ENCODE measurements at places on chromosomes 6 and 20.

GRCh38 chr20:63977739-63978276, 1.6 kb downstream of the SAMD10 start:
- peak; percentile 87 for DNase-seq

DNA sequence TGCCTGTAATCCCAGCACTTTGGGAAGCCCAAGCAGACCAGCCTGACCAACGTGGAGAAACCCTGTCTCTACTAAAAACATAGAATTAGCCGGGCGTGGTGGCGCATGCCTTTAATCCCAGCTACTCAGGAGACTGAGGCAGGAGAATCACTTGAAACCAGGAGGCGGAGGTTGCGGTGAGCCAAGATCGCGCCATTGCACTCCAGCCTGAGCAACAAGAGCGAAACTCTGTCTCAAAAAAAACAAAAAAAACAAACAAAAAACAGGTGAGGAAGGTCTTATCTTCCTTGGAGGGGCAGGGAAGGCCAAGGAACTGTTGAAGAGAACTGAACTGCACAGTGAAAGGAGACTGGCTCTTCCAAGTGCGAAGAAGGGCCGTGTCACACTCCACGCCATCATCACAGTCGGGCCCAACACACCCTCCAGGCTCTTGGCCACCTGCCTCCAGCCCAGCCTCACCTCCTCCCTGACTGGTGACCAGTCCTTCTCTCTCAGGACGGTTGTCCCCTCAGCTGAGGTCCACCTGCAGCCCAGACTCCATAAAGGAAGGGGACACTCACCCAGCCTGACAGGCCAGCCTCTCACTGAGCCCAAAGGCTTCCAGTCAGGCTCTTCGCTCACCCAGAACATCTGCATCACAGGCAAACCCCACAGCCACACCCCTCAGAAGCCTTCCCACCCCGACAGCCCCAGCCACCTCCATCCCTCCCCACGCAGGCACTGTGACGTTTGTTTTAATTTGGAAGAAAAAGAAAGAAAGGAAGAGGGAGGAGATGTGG, 4.1 kb downstream of the ZC3H12D start:
- DNase-seq = peak; percentile 50

DNA sequence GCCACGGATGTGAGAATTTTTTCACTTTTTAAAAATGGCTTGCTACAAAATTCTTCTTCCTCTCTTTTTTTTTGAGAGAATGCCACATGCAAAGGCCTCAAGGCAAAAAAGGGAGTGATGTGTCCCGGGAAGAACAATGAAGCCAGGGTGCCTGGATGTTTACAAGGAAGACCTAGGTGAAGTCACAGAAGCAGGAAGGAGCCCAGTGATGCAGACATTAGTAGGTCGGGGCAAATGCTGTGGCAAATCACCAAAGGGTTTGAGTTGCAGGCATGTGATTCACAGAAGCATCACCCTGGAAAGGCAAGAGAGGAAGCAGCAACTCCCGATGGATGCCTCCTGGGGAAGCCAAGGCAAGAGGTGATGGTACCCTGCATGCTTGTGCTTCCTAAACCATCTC, 46.8 kb downstream of the FARS2 start:
- DNase-seq = no peak

DNA sequence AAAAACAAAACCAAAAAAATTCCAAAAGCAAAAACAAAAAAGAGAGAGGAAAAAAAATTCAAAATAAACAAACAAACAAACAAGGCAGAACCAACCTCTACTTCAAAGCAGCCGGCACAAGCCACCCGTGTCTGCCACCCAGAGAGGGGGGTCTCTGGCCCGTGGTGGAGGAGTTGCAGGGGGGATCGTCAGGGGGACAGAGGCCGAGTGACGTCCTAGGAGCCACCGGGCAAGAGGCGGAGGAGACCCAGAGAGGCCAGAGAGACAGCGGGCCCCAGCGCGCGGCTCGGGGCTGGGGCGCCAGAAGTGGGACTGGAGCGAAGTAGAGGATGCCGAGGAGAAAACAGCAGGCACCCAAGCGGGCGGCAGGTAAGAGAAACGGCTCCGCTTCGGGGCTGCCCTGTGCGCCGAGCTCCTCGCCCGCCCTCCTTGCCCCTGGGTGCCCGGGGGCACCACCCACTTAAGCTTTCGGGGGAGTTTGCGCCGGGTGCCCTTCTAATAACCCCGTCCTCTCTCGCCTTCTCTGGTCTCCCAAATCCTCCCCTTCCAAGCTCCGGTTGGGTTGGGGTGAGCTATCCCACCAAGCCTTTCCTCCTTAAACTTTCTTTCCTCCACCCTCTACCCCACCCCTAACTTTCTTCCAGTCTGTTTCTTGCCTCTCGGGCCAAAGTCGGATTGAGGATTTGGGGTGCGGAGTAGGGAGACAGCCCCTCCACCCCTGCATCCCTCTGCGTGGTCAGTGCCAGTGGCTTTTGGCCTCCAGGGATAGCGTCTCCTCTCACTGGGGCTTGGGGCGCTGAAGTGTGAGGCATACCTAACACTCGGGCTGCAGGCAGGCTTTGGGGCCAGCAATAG, 1.0 kb downstream of the TSHZ2 start:
- peak; percentile 37 for DNase-seq

DNA sequence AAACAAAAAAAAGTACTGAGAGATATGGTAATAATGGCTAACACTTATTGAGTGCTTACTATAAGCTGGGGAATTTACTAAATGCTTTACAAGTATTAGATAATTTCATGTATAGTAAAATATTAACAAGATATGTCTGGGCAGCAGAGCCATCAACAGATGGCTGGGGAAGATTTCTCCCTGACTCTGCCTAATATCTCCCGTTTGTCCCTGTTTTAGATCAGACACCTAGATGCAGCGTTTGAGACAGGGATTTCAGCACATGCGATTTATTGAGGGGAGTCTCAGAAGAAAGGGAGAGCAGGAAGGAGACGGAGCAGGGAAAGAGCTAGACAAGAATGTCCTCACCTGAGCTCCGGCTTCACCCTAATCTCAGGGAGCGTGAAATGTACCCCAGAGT, 36.9 kb upstream of the ADGRF1 start:
- DNase-seq = no peak

GRCh38 chr20:11451793-11452291, 465.9 kb upstream of the BTBD3 start:
- DNase-seq = no peak

- DNase-seq = no peak
Observed at GRCh38 chr6:133787859-133788505, 100.9 kb upstream of the TCF21 start.

DNA sequence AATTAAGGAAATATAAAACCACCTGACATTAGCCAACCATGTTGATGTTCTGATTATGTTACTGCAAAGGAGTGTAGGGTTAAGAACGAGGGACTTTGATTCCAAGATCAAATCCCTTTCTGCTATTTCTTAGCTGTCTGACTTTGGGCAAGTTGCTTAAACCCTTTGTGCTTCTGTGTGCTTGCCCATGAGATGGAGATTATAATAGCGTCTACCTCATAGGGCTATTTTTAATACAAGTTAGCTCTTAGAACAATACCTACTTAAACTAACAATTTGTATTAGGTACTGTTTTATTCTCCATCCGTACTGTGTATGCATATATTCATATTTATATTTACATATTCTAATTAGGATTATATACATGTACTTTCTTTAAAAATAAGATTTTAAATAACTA, 263.8 kb downstream of the ESR1 start:
- DNase-seq = no peak

DNA sequence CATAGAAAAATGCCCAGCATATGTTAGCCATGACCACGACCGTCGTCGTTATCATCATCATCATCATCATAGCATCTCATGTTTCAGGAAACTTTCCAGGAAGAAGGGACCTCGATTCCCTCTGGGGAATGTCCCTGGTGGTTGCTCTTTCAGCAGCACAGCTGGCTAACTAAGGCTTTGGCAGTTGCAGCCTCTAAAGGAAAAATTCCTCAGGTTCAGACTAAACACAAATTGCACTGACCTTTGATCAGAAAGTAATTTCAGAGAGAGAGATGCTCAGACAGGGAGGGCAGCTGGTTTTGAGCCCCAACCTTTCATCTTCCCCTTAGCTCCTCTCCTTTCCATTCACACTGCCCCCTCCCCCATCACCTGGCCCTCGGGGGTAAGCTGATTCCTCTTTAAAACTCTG, 5.6 kb upstream of the CFB start:
- no peak for DNase-seq

GRCh38 chr6:105330364-105330763, 72.5 kb downstream of the PREP start:
- no peak for DNase-seq

GRCh38 chr20:24446811-24447210, 22.6 kb upstream of the SYNDIG1 start:
- DNase-seq = no peak

GRCh38 chr6:136952714-136953260, 30.7 kb downstream of the SLC35D3 start:
- DNase-seq = no peak

DNA sequence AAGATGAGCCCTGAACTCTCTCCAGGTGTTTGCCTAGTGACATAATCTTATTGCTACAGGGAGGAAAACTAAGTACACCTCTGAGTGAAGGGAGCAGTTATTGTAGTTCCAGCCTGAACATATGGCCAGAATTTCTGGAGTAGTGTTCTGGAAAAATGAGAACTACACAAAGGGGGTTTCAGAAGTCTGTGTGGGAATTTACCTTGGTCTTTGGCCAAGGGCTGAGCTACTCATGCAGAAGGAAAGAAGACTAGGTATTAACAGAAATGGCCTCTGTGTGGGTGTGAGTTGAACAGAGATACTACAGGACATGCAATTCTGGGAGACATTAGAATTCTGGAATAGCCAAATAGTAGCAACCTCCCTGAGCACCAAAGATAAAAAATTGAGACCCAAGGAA, 1009.7 kb upstream of the GJE1 start:
- no peak for DNase-seq

DNA sequence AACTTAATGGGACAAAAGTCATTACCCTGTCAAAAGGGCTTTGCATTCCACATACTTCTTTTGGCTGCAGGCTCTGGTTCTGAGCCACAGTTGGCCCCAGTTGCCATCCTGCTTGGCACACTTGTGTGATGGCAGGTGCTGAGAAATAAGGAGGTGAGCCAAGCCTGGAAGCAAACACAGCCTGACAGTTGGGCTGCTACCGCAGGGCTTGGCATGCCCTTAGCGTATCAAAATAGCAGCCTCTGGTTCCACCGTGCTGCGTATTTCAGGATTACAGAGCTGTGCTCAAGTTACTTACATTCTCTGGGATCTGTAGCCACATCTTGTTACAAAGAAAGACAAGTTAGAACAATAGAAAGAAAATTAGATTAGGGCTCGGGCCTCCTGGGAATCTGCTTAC, 11.1 kb downstream of the MTHFD1L start:
- DNase-seq = no peak

DNA sequence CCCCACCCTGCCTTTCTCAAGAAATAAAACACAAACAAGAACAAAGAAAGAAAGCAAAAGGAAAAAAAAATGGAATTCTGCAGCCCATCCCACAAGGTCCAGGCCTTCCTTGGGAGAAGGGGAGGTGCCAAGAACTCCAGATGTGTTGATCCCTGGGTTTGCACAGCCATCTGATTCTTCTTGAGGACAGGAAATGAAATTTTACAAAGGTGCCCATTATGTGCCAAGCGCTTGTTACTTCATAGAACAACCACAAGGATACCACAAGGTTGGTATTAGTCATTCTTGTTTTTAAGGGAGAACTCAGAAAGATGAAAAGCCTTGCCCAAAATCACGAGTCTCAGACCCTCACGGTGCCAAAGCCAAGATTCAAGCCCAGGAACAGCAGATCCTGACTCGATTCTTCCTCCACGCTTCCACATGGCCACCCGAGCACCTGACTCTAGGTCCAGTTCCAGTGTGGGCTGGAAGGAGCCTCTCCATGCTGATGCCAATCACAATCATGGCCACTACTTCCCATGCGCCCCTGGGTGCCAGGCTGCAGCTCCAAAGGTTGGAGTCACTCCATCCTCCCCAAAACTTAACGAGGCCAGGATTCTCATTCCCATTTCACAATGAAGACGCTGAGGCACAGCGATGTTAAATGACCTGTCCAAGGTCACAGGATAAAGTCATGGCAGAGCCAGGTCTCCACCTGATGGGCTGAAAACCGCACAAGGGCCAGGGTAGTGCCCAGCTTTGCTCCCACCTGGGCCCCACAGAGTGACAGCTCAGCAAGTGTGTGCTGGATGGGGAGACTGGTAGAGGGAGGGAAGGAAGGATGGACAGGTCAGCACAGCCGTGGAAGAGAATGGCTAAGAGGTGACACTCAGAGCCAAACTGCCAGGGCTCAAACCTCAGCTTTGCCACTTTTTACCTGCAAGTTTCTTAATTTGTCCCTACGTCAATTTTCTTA, 66.7 kb upstream of the TOP1 start:
- peak; percentile 61 for DNase-seq

DNA sequence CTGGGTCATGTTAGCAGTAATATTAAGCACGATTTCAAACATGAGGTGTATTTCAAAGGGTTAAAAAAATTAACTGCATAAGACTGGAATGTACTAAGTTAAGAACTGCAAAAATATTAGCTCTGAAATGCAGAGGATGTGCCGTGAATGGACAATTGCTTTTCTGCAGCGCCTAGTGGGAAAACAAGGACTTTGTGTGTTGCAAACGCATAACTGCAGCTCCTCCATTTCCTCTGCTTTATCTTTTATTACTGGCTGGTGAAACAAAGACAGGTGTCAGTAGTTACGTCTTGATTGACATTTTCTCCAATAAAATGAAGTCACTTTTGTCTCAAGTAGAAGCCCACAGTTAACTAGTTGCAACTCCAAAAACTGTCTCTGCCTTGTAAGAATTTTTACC, 1.7 kb downstream of the PDE7B start:
- DNase-seq = no peak

GRCh38 chr6:129507846-129508245, 202.1 kb downstream of the ARHGAP18 start:
- no peak for DNase-seq

DNA sequence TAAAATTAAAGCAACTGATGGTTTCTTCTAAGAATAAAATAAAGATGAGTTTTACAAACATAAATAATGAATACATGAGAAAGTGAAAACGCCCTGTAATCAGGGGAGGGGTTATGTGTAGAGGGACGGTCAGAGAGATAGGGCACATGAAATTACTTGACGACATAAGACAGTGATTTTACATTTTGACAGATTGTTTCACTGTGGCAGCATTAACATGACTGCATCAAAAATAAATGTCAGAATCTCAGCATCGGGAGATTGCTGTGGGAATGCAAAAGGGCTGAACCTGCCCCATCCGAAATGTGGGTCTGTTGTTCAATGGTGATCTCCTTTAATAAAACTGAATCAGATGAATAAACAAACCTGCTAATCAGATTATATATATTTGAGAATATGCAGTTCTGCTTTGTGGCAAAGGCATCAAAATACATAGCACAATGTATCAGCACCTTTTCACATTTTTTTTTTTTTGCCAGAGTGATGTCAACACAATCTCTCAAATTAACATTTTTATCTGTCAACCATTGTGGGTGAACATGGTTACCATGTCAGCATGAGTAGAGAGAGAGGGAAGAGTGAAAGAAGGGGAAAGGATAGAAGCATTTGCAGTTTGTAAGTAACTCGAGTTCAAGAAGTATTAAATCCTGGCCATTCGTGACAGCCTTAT, 177.1 kb upstream of the MAN1A1 start:
- no peak for DNase-seq

- no peak for DNase-seq
Observed at GRCh38 chr6:6840831-6841291, 252.3 kb downstream of the LY86 start.

All from activated CD4-positive, alpha-beta T cell treated with anti-CD3 and anti-CD28 coated beads, Interleukin-2, Interleukin-4, amounts not matched to agents 100 ng/mL and 50 ng/mL, durations not matched to agents 16 hours and 8 hours (primary cell).